ENCODE measurements at places on chromosomes 11 and 22.

GRCh38 chr22:44639891-44640617, 62.0 kb upstream of the PRR5 start:
- DNase-seq = no peak

GRCh38 chr11:73975479-73975757, 7.2 kb downstream of the UCP2 start:
- DNase-seq = no peak

DNA sequence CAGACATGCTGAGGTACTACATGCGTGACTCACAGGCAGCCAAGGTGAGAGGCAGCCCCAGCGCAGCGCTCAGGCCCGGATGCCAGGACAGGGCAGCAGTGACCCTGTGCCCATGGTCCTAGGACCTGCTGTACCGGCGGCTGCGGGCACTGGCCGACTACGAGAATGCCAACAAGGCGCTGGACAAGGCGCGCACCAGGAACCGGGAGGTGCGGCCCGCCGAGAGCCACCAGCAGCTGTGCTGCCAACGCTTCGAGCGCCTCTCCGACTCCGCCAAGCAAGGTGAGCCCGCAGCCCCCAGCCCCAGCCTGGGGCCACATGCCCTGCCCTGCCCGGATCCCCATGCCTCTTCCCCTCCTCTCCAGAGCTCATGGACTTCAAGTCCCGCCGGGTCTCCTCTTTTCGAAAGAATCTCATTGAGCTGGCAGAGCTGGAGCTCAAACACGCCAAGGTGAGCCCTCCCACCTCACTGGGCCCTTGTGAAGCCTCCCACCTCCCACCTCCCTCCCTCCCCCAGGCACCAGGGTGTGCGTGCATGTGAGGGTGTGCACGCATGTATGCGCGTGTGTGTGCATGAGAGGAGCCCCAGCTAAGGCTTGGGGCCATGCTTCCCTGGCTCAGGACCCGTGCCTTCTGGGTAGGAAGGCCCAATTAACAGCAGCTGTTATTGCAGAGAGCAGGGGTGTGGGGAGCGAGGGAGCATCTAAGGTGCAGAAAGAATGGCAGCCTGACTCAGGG, 5.3 kb downstream of the CFL1 start:
- no peak for DNase-seq

- DNase-seq = no peak
Measured at GRCh38 chr11:13009921-13010748, 1.0 kb downstream of the RASSF10 start.

DNA sequence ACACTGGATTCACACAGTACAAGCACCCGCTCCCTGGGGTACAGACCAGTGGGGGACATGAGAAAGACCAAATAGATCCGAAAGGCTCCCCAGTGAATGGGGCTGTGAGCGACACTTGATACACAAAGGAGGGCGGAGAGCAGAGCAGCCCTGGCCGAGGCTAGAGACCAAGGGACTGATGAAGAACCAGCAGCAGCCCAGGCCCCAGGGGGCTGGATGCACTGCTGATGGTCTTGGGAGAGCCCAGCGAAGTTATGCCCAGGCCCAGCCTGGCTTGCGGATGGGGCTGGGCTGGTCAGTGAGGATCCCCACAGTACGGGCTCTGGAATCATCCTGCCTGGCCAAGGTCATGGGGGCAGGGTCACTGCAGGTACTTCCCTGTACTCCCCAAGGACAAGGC, 23.2 kb downstream of the ARHGAP1 start:
- DNase-seq = no peak

DNA sequence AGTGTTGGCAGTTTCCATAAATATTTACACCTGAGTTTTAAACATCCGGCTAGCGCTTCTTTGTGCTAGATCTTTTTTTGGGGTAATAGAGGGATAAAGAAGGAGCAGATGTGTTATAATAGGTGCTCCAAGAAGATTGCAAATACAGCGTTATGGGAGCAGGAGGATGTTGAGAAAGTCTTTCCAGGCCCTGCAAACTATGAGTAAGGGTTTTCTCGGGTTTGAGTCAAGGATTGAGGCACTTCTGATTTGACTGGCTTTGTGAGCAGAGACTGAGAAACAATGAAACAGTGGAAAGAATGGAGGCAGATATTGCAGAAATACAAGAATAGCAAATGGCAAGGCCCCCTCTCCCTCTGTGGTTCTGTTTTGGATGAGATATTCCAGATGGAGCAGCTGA, 155.0 kb upstream of the TIMP3 start:
- DNase-seq = no peak

DNA sequence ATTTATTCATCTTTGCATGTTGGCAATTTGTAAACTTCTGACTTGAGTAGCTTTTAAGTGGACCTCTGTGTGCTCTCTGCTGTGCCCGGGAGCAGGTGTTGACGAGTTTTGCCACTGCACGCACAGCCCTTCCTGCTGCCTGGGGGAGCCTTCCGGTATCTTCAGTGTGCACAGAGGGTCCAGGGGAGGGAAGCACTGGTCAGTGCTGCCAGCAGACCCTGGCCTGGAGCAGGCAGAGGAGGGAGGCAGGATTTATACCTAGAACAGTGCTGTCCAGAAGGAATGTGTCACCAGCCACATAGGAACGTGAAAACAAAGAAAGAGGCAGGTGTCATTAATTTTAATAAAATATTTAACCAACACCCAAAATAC, 403.6 kb downstream of the TBC1D22A start:
- no peak for DNase-seq

DNA sequence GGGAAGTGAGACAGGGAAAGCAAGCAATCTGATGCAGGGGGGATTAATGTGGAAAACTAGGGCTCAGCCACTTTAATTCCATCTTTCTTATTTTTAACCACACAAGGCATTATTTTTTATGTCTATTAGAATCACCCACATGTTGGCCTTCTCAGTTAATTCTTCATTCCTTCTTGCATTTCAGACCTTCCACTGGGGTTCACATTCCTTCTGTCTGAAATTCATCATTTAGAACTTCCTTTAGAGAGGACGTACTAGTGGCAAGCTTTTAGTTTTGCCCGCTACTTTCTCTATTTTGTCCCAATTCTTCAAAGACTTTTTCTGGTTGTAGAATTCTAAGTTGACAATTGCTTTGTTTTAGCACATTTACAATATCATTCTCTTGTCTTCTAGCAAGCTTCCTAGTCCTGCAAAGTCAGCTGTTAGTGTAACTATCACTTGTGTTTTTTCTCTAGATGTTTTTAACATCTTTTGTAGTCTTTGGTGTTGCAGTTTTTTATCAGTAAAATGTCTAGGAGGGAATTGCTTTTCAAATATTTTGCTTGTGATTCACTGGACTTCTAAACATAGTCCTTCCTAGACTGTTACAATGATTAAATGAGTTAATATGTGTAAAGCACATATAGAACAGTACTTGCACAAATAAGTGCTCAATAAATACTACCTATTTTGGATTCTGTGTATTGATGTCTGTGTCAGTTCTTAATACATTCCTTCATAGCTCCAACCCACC, 5.5 kb upstream of the NNMT start:
- DNase-seq = no peak

- DNase-seq = no peak
Measured at GRCh38 chr11:9697766-9698165, 33.9 kb downstream of the SWAP70 start.

GRCh38 chr22:28462901-28463300, 216.7 kb downstream of the TTC28 start:
- DNase-seq = no peak

DNA sequence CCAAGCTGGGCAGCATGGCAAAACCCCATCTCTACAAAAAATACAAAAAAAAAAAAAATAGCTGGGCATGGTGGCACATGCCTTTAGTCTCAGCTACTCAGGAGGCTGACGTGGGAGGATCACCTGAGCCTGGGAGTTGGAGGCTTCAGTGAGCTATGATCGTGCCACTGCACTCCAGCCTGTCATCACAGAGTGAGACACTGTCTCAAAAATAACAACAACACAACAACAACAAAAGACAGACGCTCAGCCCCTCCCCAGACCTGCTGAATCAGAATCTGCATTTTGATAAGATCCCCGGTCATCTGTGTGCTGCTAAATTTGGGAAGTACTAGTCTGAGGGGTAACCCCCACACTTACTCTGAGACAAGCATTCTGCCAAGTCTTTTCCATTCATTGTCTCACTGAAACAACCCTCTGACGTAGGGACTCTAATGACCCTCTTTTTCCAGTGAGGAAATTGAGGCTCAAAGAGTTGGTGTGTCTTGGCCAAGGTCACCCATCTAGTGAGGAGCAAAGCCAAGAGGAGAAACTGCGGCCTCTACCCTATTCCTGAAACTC, 7.5 kb downstream of the NEFH start:
- DNase-seq = no peak

DNA sequence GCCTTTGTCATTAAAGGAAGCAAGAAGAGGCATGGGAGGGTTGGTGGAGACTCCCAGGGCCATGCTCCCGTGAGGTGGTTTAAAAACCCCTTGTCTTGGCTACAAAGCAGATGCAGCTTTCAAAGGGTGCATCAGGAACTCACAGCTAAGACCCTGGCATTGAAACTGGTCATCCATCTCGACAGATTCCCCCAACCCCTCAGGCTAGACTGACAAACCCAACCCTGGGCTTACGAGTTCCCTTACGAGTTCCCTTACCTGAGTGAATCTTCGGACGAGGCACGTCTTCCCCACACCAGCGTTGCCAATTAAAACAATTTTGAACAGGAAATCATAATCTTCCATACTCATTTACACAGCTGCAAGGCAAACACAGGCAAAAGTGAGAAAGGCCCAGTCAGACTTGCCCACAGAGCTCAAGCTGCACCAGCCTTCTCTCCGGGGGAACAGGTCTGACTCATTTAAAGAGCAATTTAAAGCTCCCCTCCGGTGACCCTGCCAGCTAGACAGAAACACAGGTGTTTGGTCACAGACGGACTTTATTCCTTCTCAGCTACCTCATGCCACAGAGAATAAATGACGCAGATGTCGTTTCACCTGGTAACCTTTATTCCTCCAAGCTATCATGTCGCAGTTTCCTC, 74.6 kb downstream of the RAB30 start:
- DNase-seq = no peak

- DNase-seq = no peak
Measured at GRCh38 chr11:12196872-12197271, 86.5 kb downstream of the MICAL2 start.
